ENCODE measurements at places on chromosomes 6 and 20.
A peak's percentile ranks its signal among the peaks of the same experiment; 100 is the strongest.

DNA sequence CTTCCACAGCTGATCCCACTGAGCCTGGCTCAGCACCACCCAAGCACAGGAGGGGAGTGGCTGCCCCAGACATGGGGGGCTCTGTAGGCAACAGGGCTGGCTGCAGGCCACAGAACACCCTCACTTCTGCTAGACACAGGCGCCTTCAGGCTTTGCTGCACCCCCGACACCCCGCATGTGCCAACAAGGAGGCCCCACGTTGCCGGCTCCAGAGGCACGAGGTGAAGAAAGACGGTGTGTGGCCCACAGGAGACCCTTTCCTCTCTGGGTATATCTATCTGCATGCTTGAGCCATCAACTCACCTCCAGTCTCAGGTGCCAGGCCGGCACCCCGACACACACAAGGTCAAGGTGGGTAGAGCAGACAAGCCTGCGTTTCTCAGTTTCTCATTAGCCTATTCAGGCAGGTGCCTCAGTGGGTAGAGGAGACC lies 158.3 kb downstream of the DLL1 start:
- H3K4me1 ChIP-seq: peaks cover 28% of the 10 kb centered on the region
- no peaks in the 10 kb centered on the region for H3K36me3 ChIP-seq
- DNase-seq: no peak
- H3K4me3 ChIP-seq: no peak overlapping the region

- no peak overlapping the region for H3K4me3 ChIP-seq
- H3K27me3 ChIP-seq: no peaks in the 10 kb centered on the region
- no peaks in the 10 kb centered on the region for H3K36me3 ChIP-seq
- no peak overlapping the region for H3K27ac ChIP-seq
Observed at GRCh38 chr6:147742440-147742839, 233.9 kb downstream of the SAMD5 start.

GRCh38 chr20:41290804-41291389 lies 26.6 kb downstream of the ZHX3 start:
- H3K36me3 ChIP-seq: peaks cover 15% of the 10 kb centered on the region
- peaks cover 12% of the 10 kb centered on the region for H3K27me3 ChIP-seq
- H3K4me1 ChIP-seq: no peaks in the 10 kb centered on the region
- no peak for DNase-seq
- no peak overlapping the region for H3K4me3 ChIP-seq
- no peak overlapping the region for H3K27ac ChIP-seq

DNA sequence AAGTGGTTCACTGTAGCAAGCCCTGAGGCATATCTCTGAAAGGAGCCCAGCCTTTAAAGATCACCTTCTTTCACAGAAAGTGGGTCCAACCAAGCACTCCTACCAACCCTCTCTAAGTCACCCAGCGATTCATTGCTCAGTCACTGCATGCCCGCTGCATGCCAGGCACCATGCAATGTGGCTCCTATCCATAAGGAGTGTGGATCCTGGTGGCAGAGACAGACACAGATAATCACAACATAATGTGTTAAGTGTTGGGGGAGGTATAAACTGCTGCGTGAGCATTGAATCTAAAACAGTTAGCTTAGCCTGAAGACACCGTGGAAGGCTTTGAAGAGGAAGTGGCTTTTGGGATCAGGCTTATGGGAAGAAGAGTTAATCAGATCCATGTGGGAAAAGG lies 659.5 kb downstream of the PTPRT start:
- H3K4me3 ChIP-seq: no peak overlapping the region
- DNase-seq: no peak
- H3K27ac ChIP-seq: no peak overlapping the region
- peaks cover 4% of the 10 kb centered on the region for H3K27me3 ChIP-seq
- H3K36me3 ChIP-seq: no peaks in the 10 kb centered on the region

- no peak within 1 kb of the TSS for H3K27ac ChIP-seq
- no peaks in the 10 kb centered on the region for H3K36me3 ChIP-seq
- DNase-seq: no peak
- H3K4me1 ChIP-seq: no peaks in the 10 kb centered on the region
- no peak within 1 kb of the TSS for H3K4me3 ChIP-seq
Observed at GRCh38 chr6:29368765-29369164, at the start of gene OR5V1. Gene OR5V1 (minus strand): TSS chr6:29368865. CDS start chr6:29356195, 12,670 bp downstream.

GRCh38 chr6:42889815-42890214 lies 10.4 kb downstream of the RPL7L1 start:
- no peaks in the 10 kb centered on the region for H3K27me3 ChIP-seq
- no peak for DNase-seq
- peaks cover 28% of the 10 kb centered on the region for H3K4me1 ChIP-seq
- H3K27ac ChIP-seq: peak overlapping the region; percentile 96
- peak overlapping the region; percentile 93 for H3K4me3 ChIP-seq

- H3K4me1 ChIP-seq: peaks cover 51% of the 10 kb centered on the region
- DNase-seq: peak; percentile 70
- H3K27ac ChIP-seq: no peak overlapping the region
- peaks cover 17% of the 10 kb centered on the region for H3K27me3 ChIP-seq
- peaks cover 48% of the 10 kb centered on the region for H3K36me3 ChIP-seq
Observed at GRCh38 chr20:52083627-52084232, 107.8 kb downstream of the ZFP64 start.
